ENCODE measurements at places on chromosomes 1 and 21.

- no peak for DNase-seq
Measured at GRCh38 chr1:3283849-3284248, 170.6 kb upstream of the ARHGEF16 start.

DNA sequence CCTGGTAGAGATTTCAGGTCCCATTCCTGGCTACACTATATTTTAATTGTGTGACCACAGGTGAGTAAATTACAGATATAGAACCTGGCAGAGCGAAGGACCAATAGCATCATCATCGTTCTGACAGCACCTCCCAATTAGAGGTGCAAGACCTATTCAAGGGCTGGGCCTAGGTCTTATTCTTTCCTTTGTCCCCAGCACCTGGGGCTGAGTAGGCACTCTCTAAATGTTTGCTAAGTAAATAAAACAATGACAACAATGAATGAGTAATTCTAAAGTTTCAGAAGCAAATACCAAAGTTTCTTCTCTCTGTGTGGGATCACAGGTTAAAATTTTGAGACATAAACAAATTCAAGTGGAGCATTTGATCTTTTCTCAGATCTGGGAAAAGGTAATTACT is 32.7 kb downstream of the BEND5 start:
- DNase-seq: no peak

GRCh38 chr1:47992720-47993415 is 4.3 kb downstream of the TRABD2B start:
- DNase-seq: no peak

DNA sequence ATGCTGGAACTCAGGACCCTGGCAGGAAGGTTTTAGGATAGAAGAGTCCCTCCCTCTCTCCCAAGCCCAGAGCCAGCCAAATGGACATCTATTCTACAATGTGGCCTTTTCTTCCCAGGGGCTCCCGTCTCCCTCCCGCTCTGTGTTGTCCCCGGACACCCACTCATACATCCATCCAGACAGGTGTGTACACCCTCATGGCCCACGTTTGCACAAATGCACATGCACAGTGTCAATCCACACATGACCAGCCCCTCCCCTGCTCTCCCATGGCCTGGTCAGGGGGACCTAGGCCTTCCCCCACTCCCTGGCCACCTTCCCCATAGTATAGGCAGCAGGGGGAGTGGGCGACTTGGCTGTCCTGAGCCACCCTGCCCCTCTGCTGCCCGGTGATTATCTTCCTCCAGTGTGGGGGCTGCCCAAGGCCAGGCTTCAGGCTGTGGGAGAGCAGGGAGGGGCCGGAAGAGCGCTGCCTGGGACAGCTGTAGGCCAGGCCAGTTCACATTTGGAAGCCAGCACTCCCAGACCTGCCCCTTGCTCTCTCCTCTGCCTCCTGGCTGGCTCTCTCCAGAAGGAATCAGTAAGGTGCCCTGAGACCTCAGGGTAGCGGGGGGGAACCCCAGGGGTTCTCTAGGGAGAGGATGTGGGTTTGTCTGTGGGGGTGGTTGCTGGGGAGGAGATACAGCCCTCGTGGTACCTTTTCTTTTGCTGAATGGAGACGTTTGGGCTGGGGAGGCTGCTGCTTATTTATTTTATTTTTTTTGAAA is 4.1 kb upstream of the PTPN7 start:
- peak; percentile 73 for DNase-seq

GRCh38 chr1:236835491-236835890 is 40.4 kb downstream of the MTR start:
- no peak for DNase-seq

- DNase-seq: peak; percentile 9
Measured at GRCh38 chr1:25573591-25573930, 30.2 kb downstream of the LDLRAP1 start.

DNA sequence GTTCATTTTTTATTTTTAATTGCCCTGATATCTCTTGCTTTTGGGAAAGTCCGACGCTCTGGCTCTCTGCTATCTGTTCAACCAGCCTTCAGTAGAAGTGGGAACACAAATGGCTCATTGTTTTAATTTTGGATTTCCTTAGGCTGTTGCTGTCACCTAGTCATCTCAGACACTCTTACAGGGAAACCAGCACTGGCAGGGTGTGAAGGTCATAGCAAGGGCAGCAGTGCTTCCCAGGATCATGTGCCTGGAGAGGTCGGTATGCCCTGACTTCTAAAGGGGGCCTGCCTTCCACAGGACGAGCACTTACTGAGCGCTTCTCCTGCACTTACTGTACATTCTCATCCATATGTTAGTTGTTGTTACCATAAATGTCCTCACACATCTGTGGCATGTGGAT is 224.2 kb downstream of the DISC1 start:
- DNase-seq: no peak

GRCh38 chr1:241079047-241079446 is 278.0 kb downstream of the RGS7 start:
- no peak for DNase-seq

DNA sequence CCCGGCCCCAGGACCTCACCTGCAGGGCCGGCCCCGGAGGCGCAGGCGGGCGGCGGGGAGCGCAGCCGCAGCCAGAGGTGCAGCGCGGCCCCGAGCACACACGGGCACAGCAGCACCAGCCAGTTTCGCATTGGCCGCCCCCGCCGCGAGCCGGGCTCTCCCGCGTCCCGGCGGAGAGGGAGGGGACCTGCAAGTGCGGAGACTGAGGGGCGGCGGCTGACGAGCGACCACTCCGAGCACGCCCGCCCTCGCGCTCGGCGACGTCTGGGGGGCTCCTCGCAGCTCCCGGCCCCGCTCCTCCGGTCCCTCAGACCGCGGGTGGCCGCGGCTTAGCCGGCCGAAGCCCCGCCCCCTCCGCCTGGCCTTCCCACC is at the start of gene B3GALNT2:
Gene B3GALNT2, minus strand, starts transcription at position 331 of the 372 bp plus-strand sequence. Its CDS starts 200 bp downstream, at position 131.
- no peak for DNase-seq

DNA sequence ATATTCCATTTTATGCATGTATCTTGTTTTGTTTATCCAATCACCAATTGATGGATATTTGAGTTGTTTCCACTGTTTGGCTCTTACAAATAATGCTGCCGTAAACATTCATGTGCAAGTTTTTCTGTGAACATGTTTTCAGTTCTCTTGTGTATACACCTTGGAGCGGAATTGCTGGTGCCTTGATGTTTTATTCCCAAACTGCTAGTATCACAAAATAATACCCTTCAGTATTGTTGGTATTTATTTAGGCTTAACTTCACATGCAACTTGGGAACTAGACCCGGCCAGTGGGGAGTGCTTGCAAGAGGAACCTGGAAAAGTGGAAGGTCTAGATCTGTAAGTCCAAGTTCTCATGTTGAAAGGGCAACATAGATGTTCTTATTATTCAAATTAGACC is 115.9 kb downstream of the CRYAA start:
- no peak for DNase-seq

DNA sequence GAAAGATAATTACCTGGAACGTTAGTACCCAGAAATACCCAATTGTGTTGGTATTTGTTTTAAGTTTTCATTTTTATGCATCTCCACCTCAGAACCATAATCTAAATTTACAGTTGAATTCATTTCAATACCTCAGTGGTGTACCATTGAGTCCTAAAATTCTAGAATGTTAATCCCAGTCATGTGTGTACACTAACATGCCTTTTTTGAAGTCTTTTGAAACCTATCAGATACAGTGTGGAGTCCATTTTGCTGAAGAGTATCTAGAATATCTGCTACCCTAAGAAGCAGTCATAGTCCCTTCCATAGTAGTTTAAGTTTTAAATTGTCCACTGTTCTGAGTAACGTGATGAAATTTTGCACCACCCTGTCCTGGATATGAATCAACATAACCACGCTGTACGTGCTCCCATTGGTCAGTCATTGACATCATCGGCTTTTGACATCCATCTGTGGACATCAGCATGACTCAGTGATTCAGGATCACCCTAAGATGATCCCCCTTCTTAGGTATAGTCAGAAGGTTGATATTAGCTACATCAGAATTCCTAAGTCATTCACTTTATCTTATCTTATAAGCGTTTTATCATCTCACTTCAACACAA is 7.5 kb upstream of the ASH1L start:
- DNase-seq: no peak

DNA sequence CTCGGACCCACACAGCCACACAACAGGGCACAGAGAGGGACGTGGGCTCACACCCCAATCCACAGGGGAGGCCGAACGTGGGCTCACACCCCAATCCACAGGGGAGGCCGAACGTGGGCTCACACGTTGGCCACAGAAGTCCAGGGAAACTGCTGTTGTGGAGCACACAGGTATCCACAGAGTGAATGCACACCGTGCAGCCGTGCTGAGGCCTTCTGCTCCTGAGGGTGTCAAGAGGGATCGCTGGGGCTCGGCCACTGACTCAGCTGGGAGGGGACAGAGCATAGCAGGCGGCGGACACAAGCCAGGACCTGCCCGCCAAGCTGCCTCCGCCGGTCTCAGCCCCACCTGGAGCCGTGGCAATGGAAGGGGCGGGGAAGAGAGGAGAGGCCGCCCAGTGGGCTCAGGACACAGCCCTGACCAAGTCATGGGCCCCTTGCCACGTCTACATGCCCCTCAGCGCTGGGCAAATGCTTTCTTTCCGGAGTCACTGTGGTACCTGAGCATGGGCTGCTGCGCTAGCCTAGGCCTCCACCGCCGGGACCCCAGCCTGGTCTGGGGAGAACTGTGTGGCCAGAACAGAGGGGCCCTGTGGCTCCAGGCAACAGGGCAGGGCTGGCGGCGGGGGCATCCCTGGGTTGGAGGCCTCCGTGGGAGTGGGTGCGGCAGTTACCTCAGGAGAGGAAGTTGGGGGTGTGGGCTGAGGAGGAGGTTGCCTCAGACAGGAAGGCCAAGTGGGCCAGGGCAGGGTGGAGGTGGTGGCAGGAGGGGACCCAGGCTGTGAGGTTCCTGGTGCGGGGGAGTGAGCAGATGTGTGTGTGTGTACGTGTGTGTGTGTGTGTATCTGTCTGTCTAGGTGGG is 1.2 kb downstream of the SYTL1 start:
- peak; percentile 91 for DNase-seq

GRCh38 chr1:182802006-182802803 is 12.6 kb downstream of the NPL start:
- DNase-seq: no peak

- DNase-seq: no peak
Measured at GRCh38 chr1:112868191-112868590, 87.8 kb downstream of the SLC16A1 start.

DNA sequence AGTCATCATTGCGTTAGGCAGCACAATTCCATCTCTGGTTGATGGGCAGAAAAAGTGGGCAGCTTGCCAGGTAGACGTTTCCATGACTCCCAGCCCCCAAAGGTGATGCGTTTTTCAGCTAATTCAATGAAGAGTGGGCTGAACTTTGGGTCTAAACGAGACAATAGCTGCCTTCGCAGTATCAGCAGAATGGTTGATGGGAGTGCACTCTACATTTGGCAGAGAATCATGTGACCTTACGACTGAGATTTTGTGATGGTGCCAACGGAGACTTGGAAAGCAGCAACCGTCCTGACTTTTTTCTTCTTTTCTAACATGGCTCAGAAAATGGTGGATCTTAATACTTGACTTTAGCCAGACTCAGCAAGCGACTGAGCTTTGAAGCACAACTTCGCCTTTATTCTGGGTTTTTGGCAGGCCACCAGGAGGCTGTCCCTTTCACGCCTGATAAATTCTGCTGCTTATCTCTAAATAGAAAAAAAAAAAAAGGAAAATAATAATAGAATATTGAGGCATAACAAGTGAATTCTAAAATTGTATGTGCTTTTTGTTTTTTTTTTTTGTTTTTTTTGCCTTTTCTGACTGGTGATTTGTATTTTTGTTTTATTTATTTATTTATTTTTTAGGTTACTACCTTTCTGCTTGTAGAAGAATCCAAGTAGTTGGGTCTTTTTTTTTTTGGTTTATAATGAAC is 804.8 kb downstream of the USP25 start:
- DNase-seq: no peak

- no peak for DNase-seq
Measured at GRCh38 chr1:29912425-29912824, 676.1 kb downstream of the PTPRU start.

DNA sequence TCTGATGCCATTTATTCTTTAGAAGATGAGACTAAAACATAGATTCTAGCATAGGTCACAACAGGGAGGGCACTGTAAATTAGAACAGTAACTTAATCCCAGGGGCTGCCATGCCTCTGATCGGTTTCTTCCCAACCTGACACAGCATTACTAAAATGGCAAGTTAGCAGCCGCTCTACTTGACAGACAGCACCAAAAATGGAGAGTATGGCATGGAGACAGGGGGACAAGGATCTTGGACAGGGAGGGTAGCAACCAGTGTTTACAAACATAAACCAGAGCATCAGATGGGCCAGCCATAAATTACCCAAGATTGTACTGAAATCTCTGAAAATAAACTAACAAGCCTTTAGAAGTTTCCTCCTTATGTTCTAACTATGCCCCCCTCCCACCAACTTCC is 5.9 kb downstream of the DUSP10 start:
- DNase-seq: no peak

DNA sequence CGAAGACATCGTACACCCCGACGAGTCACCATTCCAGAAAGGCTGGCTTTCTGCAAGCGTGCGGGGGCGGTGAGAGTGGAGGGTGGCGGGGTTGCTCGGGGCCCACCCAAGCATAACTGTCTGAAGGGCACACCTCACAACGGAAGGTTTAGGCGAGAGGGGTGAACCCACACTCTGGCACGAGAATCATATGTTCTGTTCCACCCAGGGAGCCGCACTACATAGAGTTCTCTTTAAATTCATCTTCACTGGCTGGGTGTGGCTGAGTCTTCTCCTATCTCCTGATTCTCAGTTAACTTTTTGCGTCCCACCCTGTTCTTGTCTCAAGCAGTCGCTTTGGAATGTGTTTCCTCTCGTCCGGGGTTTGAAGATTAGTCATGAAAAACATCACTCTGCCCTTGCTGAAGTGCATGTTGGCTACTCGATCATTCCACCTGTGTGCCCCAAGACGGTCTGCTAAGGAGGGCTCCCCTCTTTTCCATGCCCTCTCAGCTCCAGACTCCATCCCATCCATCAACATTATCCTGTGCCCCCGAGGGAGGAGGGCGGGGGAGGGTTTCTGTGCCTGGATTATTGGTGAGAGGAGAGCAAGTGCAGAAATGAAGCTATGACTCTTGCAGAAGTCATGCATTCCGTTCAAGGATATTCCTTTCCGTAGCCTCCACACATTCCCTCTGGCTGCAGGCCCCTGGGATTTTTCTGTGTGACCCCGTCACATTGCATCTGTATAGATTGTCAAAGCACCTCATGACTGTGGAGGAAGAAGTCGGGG is 53.5 kb upstream of the CD34 start:
- no peak for DNase-seq

- DNase-seq: no peak
Measured at GRCh38 chr1:67427947-67428346, 2.3 kb downstream of the SERBP1 start.

DNA sequence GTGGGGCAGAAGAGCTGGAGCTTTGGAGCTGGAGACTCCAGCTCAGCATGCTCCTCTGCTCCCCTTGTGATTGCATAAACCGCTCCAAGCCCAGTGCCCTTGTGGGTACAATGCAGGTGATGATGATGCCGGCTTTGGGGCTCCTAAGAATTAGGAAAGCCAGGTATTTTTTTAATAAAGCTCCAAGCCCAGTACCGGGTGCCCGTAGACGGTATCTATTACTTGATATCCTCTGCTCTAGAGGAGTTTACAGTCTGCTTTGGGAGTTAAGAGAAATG is 27.2 kb downstream of the TENT5C start:
- no peak for DNase-seq

DNA sequence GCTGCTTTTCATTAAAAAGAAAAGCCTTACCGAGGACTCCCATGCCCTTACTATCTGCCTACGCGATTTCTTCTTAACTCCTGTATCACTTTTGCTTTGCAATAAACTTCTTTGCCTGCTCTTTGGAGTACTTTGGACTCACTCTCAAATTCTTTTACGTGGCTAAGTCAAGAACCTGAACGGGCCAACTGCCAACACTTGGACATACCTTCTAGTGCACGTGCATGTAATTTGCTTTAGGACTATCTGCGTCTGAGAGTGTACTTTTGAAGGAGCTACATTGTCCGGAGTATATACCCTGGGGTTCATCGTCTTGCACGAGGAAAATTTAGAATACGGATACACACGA is 3.6 kb upstream of the OTUD3 start:
- DNase-seq: no peak
